ENCODE measurements at places on chromosomes 4 and X.

GRCh38 chr4:110075083-110075738 is 123.2 kb downstream of the ELOVL6 start:
- DNase-seq: no peak

DNA sequence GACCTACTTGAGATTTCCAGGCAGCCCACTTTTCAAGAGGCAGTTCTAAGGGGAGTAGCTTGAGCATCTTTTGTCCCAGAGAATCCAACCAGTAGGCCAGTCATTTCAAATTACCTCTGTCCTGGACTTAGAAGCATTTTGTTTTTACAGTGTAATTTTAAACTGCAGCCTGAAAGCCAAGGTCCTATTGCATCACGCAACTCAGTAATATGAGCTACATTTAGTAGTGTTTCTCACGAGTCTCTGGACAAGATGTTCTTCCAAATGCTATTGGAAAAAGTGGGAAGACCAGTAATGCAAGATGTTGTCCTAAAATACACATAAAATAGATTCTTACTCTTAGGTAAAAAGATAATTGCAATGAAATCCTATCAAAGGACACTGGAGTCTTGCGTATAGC is 182.5 kb upstream of the ARX start:
- DNase-seq: no peak

DNA sequence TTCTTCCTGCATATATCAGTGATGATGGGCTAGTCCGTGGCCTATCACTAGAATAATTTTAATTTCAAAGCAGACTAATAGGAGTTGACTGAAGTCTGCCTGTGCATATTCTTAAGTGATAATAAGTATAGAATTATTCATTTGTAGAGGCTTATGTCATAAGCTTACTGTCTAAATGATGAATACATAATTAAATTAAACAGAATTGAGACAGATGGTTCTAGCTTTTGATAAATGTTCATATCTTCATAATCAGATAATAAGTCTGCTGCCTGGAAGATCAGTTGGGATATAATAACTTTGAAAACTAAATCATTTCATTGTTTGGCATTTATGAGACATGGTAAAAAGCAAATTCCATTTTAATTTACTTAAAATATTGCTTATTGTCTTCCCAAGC is 1175.6 kb downstream of the TECRL start:
- no peak for DNase-seq

- no peak for DNase-seq
These were observed 60.7 kb upstream of the PLAC1 start for GRCh38 chrX:134718966-134719317.

DNA sequence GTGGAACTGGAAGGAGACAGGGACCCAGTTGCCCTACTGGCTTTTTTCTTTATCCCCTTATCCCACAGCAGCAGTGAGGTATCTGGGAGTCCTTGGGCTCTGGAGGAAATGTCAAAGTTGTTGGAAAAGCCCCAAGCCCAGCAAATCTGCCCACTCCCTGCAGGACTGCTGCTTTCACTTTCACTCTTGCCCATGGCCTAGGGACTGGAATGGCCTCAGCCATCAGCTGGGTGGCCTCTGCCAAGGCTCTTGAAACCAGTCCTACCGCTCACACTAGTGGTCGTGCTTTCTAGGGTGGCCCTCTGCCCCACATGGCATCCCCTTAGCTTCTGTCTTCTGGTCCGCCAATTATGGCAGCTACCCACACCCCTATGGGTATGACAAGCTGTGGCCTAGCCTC is 9.7 kb upstream of the RHOXF1 start:
- DNase-seq: no peak

- no peak for DNase-seq
These were observed 50.4 kb downstream of the GPC4 start for GRCh38 chrX:133364865-133365264.

DNA sequence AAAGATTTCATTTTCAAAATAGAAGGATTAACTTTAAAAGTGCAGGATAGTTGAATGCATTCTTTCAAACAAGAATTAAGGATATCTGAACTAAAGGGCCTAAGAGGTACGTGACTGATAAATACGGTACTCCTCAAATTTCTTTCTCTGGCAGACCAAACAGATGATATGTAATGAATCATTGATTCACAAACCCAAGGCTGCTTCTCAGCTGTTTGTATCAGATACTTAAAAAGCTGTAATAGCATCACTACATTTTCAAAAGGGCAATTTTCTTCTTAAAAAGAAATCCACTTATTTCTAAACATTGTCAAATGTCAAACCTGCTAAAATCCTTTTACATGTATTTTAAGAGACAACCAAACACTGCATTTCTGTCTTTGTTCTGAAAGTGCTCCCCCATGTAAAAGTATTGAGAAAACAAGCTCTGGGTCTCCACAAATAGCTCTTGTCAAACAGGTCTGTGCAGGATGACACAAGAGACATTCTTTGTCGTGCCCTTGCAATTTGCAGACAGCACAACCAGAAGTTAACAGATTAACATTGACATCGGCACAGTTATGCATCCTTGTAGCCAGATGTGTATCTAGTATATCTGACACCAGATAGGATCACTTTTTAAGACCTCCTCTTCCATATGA is 82.0 kb downstream of the MANBA start:
- DNase-seq: no peak

GRCh38 chrX:29555465-29556091 is 659.8 kb upstream of the MAGEB2 start:
- DNase-seq: no peak

- no peak for DNase-seq
These were observed 127.4 kb upstream of the RPL34 start for GRCh38 chr4:108492816-108493595.
